ENCODE measurements at places on chromosomes 5 and 9.

DNA sequence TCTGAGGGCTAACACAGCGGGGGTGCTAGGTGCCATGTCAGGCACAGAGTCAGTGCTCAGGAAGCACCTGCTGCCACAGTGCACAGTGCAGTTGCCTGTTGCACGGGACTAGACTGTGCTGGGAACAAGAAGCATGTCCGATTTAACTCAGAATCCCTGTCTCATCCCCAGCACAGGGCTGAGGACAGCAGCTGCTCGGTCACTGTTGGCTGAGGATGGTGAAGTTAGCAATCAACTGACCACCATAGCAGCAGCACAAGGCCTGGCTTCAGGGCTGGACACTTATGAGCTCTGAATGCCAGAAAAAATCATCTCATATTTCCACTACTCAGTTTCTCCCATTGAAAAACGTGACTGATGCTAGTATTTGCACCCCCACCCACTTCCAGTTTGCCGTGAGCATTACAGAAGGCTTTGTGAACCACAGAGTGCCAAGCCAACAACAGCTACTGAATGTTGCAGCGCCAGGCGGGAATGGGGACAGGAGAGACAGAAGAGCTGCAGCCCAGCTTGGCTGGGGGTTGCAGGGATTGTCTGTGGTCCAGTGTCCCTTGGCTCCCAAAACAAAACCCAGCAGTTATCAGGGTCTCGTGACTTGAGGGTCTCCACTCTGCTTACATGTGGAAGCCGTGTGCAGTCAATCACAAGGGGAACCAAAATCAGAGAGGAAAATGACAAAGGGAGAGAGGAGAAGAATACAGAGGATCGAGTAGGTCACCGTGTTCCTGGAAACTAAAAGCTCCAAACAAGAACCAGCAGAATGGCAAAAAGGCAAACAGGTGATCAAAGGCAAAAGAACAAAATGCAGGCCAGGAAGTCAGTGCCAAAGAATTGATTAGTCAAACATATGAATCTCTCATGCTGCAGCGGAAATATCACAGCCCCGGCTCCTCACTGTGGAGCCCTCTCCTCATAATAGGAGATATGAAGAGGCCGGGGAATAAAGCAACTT, 155.6 kb downstream of the CRB2 start:
- DNase-seq, result no peak

GRCh38 chr5:33148076-33148513, 292.7 kb upstream of the TARS1 start:
- DNase-seq, result peak; percentile 50

DNA sequence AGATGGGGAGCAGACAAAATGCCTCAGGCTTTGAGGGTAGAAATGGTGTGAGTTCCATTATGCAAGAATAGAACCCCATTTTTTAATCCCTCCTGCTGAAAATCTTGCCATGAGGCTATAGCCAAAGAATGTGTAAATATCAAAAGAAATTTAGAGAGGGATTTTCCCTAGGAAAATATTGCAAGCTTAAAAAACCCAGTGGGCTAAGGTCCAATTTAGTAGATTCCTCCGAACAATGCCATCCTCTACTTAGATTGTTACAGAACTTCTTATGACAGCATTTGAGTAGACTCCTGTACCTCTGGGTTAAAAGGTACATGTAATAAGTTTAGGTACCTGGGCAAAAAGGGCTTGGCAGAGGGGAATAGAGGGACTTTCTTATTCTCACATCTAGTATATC, 138.4 kb downstream of the GHR start:
- no peak for DNase-seq

- no peak for DNase-seq
Observed at GRCh38 chr9:75998096-75998780, 107.8 kb downstream of the PCSK5 start.

GRCh38 chr9:113896713-113897112, 20.6 kb downstream of the ZNF618 start:
- no peak for DNase-seq

- DNase-seq, result no peak
Observed at GRCh38 chr9:30711591-30711990, 1672.9 kb upstream of the ACO1 start.

DNA sequence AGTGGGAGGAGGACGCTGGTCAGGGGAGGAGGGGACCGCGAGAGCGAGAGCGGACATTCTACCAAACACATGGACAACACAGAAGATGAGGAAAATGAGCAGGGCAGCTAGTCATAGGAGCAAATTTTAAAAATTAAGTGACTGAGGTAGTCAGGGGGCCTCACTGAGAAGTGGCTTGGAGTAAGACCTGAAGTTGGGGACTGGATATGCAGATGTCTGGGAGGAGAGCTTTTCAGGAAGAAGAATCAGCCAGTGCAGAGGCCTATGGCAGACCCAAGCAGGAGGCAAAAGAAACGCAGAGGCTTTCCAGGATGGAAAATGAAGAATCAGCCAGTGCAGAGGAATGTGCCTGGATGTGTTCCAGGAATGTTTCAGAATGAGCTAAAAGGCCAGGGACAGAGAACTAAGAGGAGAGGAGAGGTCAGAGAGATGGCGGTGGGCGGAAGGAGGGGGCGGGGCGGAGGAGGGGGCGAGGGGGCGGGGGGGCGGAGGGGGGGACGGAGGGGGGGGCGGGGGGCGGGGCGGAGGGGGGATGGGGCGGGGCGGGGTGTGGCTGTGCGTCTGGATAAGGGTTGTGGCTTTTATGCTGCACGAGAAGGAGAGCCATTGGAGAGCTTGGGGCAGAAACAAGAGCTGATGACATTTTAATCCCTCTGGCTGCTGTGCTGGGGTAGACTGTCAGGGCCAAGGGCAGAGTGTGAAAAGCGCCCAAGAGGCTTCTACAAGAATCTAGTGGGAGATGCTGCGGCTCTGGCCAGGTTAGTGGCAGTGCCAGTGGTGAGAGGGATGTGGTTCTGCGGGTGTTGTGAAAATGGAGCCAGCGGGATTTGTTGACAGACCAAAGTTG, 129.6 kb downstream of the KCNIP1 start:
- DNase-seq, result peak; percentile 90

DNA sequence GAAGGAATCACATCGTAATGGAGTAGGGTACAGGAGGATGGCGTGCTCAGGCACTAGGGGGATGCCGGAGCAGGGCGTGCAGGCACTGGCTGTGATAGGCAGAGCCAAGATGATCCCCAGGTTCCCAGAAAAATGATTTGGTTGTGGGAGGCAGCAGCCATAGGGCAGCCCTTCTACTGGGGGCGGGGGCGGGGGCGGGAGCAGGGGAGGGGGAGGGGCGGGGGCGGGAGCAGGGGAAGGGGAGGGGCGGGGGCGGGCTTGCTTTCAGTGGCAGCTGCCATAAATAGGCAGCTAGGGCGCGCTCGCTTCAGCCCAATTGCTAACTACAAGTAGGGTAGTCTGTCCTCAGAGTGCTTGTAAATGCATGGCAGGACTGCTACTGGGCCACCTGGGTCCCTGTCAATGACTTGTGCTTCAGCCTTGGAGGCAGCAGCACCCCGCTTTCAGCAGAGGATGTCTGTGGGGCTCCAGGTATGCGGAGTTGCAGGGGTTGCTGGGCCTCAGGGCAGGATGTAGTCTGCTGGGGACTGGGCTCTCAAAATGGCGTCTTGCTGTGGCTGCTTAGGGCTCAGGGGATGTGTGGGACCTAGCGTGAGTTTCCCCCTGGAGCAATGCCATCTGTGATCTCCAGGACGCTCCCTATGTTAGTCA, 354.3 kb downstream of the RAB3C start:
- DNase-seq, result no peak

GRCh38 chr5:114407783-114408182, 45.9 kb downstream of the KCNN2 start:
- no peak for DNase-seq

- no peak for DNase-seq
Observed at GRCh38 chr5:137078171-137078665, 420.9 kb downstream of the SPOCK1 start.

All from left hindlimb (tissue), 1 donor.